ENCODE measurements at places on chromosomes 7 and 10. TPM values are rescaled to one million over a fixed set of nuclear protein-coding genes. Genes with fewer than 3 reads are reported as not detected.

TUBB8 gene
- total RNA-seq = not detected

ASIC3 gene
- 5.5 TPM for total RNA-seq

PRLHR gene
- not detected for total RNA-seq

CHAT gene
- total RNA-seq = not detected

KBTBD2 gene
- 70.1 TPM for total RNA-seq

All from myocyte (in vitro differentiated cells).